Astrocyte (in vitro differentiated cells and primary cell): ENCODE measurements at places on chromosomes 6 and 20. TPM values are rescaled to one million over a fixed set of nuclear protein-coding genes. Genes with fewer than 3 reads are reported as not detected.

PERP gene
- 36.4 and 43.1 TPM in 2 replicates for total RNA-seq

- no peak overlapping the region for H3K27ac ChIP-seq
- no peaks in the 10 kb centered on the region for H3K36me3 ChIP-seq
- no peak overlapping the region for H3K4me3 ChIP-seq
- peaks cover 43% of the 10 kb centered on the region for H3K27me3 ChIP-seq
These were observed 121.1 kb downstream of the CDC5L start for GRCh38 chr6:44508646-44509045.

DNA sequence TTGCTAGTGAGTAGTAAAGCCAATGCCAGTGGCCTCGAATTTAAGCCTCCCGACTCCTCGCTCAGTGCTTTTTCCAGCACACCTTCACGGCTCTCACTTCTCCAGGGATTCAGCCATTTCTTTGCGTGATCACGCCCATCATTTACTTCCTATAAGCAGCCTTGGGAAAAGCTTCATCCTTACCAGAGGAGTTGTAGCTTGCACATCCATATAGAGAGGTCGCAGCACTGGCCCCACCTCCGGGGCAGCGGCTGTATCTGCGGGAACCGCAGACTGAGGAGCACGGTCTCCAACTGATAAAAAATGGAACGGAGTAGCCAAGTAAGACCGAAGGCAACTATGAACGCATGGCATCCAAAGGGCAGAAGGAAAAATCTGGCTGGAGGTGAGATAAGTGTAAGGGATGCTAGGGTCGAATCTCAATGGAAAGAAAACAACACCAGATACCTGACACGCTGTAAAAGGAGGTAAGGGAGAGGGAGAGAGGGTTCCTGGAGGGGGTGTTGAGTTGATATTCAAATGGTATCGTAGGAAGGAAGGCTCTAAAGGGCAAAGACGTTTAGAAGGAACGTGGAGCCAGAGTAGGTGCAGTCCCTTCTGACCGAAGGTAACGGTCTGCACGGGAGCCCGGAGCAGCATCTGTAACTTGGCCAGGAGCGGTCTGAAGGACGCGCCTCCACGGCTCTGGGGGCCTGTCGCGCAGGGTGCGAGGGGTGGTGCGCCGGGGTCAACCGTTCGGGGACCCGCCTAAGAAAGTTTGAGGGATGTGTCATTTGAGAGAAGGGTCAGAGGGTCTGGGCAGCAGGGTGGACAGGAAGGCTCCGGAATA is 640 bp downstream of the NFS1 start:
- peak overlapping the region; percentile 97 for H3K4me3 ChIP-seq
- no peak for DNase-seq
- H3K27me3 ChIP-seq = no peaks in the 10 kb centered on the region
- H3K27ac ChIP-seq = peak overlapping the region; percentile 94

DNA sequence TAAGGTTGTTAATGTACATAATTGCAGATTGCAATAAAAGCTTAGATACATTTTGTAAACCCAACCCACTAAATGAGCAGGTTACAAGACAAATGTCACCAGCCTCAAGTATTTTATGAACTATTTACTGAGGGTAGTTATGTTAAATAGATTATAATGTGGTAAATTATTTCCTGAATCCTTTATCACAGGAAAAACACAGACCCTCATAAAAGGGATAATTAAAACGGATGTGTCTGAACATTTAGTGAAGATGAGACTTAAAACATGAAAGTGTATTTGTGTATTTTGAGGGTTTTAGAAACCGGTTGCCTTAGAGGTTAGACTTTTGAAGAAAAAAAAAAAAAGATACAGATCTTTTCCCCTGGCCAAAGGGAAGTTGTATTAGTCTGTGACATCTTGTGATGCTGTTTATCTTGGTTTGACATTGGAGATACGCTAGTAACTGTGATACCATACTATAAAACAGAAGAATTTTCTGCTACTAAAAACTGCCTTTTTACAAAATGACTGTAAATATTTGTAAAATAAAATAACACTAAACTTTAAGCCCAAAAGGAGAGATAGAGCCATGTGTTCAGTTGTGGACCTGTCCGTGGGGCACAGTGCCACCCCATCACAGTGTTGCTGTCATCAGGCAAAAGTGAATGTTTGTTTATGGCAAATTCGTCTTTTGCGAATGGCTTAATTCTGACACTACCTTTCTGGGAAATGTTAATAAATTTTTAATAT is 9.7 kb downstream of the DYNLT1 start:
- peaks cover 24% of the 10 kb centered on the region for H3K4me1 ChIP-seq
- H3K27me3 ChIP-seq = no peaks in the 10 kb centered on the region
- no peak for DNase-seq
- peaks cover 38% of the 10 kb centered on the region for H3K36me3 ChIP-seq
- H3K4me3 ChIP-seq = no peak overlapping the region

TRIM38 gene
- 6.8 and 8.4 TPM in 2 replicates for total RNA-seq

SOX4 gene
- 94.9 and 108 TPM in 2 replicates for total RNA-seq

GRCh38 chr20:57394121-57395082 is 3.2 kb downstream of the RBM38 start:
- no peaks in the 10 kb centered on the region for H3K27me3 ChIP-seq
- H3K27ac ChIP-seq = no peak overlapping the region
- H3K36me3 ChIP-seq = no peaks in the 10 kb centered on the region
- H3K4me3 ChIP-seq = no peak overlapping the region
- DNase-seq = no peak
- H3K4me1 ChIP-seq = peaks cover 31% of the 10 kb centered on the region

C20orf202 gene
- total RNA-seq = not detected in 2 replicates

DNA sequence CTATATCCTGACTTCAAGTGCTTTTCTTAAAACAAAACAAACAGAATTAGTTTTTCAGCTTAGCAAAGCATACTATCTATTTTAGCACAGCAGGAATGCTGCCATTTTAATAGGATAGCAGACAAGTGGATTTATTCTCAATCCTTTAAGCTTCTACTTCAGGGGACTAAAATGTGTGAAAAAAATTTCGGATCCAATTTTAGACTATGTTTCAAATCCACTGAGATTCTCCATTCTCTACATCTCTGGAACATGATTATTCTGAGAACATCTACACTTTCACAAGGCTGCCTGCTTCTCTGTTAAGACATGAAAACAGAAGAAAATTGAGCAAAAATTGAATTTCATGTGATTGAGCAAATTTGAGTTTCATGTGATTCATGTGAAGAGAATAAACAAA is 1321.3 kb downstream of the HACE1 start:
- no peak for DNase-seq
- H3K36me3 ChIP-seq = no peaks in the 10 kb centered on the region
- H3K4me3 ChIP-seq = no peak overlapping the region
- no peaks in the 10 kb centered on the region for H3K27me3 ChIP-seq
- H3K27ac ChIP-seq = no peak overlapping the region

GRCh38 chr20:34108616-34109174 is 3.3 kb downstream of the EIF2S2 start:
- no peak overlapping the region for H3K4me3 ChIP-seq
- H3K27ac ChIP-seq = no peak overlapping the region
- H3K27me3 ChIP-seq = no peaks in the 10 kb centered on the region
- H3K4me1 ChIP-seq = peaks cover 10% of the 10 kb centered on the region

GRCh38 chr6:116447052-116447451 is 14.1 kb upstream of the CALHM6 start:
- no peak overlapping the region for H3K4me3 ChIP-seq
- H3K36me3 ChIP-seq = no peaks in the 10 kb centered on the region
- no peaks in the 10 kb centered on the region for H3K27me3 ChIP-seq
- peak overlapping the region; percentile 63 for H3K27ac ChIP-seq
- peaks cover 17% of the 10 kb centered on the region for H3K4me1 ChIP-seq

GRCh38 chr6:163963205-163964120 is 548.9 kb downstream of the QKI start:
- H3K4me1 ChIP-seq = peaks cover 5% of the 10 kb centered on the region
- DNase-seq = no peak
- H3K27me3 ChIP-seq = no peaks in the 10 kb centered on the region
- H3K4me3 ChIP-seq = no peak overlapping the region
- H3K27ac ChIP-seq = no peak overlapping the region

GRCh38 chr20:25042531-25043498 is 15.1 kb downstream of the ACSS1 start:
- no peaks in the 10 kb centered on the region for H3K4me1 ChIP-seq
- H3K4me3 ChIP-seq = no peak overlapping the region
- DNase-seq = no peak
- H3K27ac ChIP-seq = no peak overlapping the region
- H3K27me3 ChIP-seq = no peaks in the 10 kb centered on the region

GRCh38 chr20:13140775-13141174 is 80.3 kb upstream of the ISM1 start:
- H3K27ac ChIP-seq = no peak overlapping the region
- no peaks in the 10 kb centered on the region for H3K27me3 ChIP-seq
- no peak overlapping the region for H3K4me3 ChIP-seq
- no peak for DNase-seq
- no peaks in the 10 kb centered on the region for H3K4me1 ChIP-seq
- H3K36me3 ChIP-seq = no peaks in the 10 kb centered on the region
